ENCODE measurements at places on chromosomes 4 and X.

GRCh38 chrX:43808231-43808630, 74.0 kb downstream of the MAOB start:
- DNase-seq, result no peak

DNA sequence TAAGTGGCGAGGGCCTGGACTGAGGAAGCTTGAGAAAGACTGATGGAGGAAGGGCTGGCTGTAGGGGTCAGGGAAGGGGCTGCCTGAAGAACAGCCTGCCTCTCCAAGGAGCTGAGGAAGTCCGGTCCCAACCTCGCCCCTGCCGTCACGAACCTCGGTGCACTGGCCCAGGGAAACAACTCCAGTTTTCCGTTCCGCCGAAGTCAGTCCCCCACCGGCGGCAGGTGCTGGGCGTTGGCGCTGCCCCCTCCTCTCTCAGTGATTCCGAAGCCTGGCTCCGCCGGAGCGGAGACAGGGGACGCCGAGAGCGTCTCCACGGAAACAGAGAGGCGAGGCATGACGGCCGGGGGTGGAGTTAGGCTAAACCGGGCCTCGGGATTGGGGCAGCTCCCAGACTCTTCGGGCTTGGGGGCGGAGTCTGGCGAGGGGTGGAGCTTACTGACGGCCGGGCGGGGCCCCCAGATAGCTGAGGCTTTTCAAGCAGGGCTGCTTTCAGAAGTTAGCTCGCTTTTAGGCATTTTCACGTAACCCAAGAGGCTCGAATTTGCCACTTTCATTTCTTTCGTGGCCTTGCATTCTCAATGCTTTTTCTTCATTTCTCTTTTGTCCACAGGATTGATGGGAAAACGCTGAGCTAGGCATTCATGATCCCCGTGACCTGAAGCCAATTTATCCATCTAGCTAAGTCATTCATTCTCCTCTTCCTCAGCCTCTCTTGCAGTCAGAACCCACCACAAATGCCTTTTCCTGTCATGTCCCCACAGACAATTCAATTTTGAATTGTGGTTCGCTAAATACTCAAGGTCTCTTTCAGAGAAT, at the start of gene TTC29:
Gene TTC29, minus strand, starts transcription at position 309 of the 819 bp plus-strand sequence. CDS start 5,969 bp downstream, outside the sequence.
- DNase-seq, result peak; percentile 72

DNA sequence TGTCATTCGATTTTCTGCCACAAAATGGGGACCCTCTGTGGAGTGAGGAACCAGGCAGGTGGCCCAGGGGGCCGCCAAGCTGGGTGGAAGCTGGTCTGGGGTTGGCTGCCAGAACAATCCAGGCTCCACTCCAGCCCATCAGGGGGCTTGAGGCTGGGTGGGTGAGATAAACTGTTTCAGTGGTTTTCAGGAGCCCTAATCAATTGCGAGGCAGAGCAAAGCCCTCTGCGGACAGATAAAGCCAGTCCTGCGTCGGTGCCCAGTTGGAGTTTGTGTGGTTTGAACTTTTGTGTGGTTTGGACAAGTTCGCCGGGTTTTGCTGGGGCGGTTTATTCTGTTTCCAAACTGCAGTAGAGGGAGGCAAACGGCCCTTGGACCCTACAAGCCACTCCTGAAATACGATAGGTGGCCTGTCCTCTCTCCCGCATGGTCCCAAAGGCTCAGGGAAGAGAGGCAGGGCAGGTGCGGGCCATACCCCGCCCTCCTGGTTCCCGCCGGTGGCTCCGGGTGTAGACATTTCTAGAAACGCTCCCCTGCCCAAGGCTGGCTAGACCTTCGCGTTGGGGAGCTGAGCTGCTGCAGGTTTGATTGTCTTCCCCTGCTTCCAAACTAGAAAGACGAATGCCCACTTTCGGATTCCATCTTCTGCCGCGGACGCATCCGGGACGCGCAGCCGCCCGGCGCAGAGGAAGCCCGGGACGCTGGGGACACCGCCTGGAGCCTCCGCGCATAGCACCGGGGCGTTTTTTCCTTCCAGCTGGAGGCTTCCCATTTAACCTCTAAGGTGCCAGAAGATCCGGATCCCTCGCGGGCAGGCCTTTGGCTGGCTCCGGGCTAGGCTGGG, 169.0 kb upstream of the BCOR start:
- DNase-seq, result peak; percentile 25

DNA sequence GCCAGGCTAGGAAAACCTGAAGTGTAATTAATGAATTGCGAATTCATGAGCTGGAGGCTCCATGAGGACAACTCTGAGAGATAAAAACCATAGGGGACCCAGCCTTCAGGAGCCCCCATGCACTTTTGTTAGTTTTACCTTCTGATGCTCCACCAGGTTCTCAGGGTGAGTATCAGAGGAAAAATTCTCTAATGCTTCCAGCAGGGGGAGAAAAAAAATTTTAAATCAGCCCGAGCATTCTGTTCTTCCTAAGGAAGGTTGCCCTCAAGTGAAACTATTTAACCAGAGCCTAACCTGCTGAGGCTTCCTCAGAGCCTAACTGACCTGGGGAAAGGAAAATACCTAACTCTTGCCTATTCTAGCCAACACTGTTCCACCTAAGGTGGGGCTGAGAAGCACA, 552.6 kb downstream of the PPARGC1A start:
- DNase-seq, result no peak

DNA sequence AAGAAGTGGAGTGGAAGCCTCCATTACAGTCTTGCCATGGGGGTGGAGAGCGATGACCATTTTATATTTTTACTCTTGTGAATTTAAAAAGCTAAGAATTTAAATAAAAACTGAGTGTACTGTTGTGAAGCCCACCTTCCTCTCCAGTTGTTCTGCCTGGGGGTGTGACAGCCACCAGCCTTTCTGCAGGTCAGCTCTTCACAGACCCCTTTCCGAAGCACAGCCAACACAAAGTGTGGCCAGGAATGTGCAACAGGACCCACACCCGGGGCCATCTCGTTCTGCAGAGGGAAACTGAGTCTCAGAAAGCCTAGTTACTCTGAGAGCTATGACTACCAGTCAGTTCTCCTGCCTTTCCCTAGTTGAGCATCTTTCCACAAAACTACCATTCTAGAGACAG, 1.4 kb downstream of the GRPEL1 start:
- no peak for DNase-seq

- no peak for DNase-seq
Measured at GRCh38 chrX:10479508-10479907, 140.9 kb downstream of the MID1 start.

DNA sequence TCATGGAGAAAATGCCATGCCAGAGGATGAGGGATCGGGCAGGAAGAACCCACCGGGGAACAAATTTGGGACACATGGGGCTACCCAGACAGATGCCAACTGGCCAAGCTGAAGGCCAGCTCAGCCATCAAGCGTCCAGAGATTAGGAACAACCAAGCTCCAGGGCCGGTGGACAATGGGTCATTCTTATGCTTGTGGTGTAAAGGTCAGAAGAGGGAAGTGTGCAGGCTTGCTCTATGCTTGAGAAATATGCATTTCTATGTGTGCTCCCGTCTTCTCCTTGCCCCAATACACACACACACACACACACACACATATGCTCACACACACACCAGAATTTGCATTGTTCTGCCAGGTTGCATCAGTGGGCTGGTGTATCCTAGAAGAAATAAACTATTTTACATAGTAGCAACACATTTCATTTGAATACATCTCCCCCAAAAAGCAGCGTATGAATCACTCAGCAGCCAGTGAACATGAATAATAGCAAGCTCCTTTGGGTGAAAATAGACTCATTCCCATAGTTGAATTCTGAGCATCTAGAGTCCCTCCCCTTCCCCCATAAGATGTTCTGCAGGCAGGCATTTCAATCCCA, 201.9 kb upstream of the PPARGC1A start:
- no peak for DNase-seq

DNA sequence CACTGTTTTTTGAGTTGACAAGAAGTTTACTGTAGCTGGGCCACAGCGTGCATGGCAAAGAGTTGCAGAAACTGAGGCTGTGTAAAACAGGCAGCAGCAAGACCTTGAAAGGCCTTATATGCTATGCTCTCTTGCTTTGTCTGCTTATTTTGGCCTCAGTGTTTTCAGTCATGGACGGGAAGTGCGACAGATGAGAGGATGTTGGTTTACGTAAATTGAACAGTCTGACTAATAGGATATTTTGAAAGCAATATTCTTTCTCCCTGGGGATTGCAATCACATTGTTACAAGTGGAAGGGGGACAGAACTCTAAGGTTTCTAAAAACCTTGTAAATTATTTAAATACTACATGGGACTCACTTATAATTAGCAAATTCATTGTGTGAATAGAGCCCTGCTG, 32.2 kb upstream of the MAGEA10 start:
- no peak for DNase-seq

- no peak for DNase-seq
Measured at GRCh38 chrX:19070555-19070994, 51.7 kb downstream of the ADGRG2 start.

DNA sequence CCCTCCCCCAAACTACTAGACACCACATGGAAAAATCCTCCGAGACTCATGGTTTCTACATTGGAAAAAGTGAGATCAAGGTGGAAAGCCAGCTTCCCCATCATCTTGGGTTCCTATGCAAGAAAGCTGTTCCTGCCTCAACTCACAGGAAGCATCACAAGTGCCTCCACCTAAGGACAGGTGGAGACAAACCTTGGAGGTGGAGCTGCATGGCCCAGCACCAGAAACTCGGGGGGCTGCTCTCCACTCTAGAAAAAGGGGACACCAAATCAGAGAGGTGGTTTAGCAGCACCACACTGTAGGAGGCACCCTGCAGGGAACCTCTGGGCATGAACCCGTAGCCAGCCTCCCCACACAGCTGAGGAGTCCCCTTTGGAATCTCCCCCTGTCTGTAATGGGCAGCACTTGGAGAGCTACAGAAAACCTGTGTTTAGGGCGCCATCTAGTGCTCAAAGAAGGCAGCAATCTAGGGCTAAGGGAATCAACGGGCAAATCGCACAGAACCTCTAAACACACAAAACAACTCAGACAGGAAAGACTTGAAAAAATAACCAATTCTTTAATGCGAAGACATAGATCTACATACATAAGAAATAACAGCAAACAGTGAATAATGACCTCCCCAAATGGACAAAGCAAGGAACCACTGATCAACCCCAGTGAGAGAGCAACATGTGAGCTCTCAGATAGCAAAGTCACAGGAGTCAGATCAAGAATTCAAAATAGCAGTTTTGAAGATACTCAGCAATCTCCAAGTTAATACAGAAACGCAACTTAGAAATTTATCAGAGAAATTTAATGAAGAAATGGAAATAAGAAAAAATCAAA, 37.0 kb upstream of the ZBTB33 start:
- DNase-seq, result peak; percentile 32

DNA sequence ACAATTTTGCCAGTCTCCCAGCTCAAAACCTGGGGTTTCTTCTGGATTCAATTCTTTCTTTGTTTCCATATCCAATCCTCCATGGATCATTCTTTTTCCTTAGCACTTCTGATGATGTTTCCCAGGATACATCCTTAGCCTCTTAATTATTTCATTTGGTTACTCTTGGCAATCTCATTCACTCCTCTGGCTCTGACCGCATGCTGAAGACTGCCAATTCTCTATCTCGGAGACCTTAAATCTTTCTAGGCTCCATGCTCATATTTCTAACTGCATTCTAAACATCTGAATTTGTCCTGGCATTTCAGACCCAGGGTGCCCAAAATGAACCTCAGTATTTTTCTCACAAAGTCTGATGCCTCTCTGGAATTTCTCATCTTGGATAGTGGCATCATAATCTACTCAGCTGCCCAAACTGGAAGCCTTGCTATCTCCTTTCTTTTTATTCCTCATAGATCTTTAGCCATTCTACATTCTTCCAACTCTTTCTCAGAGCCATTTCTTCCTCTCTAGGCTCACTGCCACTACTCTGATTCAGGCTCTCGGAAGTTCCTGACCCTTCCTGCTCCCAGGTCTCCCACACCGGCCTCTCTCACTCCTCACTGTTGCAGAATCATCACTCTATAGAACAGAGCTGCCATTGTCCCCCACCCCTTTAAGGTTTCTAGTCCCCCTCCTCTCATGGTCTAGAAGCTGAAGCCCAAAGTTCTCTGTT, 290.2 kb downstream of the CAMK2D start:
- DNase-seq, result no peak

- DNase-seq, result no peak
Measured at GRCh38 chrX:138756234-138756633, 44.7 kb upstream of the FGF13 start.

DNA sequence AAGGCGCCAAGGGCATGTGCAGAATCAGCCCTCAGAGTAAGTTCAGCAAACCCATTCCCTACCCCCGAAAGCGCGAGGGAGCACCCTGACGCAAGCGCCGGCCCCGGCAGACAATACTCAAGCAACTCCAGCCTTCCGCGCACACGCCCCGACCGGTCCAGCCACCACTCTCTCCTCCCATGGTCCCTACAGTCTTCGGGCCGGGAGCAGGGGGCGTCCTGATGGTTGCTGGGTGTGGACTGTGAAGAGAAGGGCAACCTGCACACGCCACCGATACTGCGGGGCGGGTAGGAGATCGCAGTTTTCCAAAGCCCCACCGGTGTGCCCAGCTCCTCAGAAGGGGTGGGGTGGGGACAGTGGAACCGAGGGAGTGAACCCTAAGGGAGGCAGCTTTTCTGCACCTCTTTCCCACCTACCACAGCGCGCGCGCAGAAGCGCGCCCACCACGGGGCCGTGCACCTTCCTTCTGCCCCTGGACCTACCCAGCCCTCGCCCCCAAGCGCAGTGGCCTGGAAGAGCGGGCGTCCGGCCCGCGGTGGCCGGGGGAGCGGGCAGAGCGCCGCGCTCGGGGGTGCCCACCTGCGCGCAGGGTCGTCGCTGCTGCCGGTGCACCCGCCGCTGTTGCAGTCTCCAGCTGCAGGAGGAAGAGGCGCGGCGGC, 650.2 kb upstream of the DIPK2B start:
- no peak for DNase-seq

DNA sequence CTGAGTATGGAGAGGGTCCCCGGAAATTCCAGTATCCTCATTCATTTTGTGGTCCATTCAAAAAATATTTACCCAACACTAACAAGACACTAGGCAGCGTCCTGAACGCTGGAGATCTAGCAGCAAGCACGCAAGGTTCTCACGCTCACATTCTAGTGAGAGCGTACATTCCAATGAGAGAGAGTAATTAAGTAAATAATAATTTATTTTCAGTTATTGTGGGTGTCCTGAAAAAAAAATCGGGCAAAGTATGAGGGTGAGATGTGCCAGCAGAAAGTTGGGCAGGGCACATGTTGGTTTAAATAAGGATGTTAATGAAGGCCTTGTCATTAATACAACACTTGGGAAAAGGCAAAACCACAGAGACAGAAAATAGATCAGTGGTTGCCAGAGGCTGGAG, 4.0 kb upstream of the TMEM156 start:
- DNase-seq, result no peak

GRCh38 chrX:147217334-147217733, 402.8 kb upstream of the CXorf51A start:
- no peak for DNase-seq

- no peak for DNase-seq
Measured at GRCh38 chr4:154960476-154960875, 179.4 kb downstream of the RBM46 start.

DNA sequence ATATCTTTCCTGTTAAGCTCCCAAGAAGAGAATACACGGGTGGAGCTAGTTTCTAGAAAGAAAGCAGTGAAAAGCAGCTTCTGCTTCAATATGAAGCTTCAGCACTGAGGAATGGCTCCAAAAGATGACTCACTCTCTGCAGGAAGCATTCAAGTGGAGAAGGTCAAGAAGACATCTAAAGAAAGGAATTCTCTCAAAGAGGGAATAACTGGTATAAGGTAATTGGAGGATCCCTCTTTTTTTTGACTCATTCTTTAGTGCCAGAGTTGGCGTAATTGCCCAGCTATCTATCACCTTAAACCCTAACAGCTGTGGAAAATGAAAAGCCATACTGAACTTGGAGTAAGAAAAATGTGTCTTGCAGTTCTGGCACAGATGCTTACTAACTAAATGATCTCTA, 3.5 kb downstream of the EDA2R start:
- DNase-seq, result no peak

All from CD8-positive, alpha-beta memory T cell (primary cell).